ENCODE measurements at places on chromosomes 4 and X.

DNA sequence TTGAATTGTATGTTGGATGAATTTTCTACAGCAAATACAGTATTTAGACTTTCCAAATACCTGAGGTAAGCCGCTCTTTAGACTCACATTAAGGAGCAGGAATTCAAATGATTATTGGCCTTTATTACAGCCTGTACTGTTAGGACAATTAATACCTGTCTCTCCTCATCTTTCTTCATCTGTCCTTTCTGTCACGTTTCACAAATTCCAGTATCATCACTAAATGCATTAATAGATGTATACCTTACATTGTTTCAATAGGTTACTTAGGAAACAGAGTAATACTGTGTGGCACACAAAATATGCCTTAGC, 1.2 kb downstream of the FAM241A start:
- DNase-seq, result no peak
- peaks cover 2% of the 10 kb centered on the region for H3K36me3 ChIP-seq
- peak overlapping the region; percentile 9 for H3K27ac ChIP-seq
- H3K4me3 ChIP-seq, result peak overlapping the region; percentile 58
- peaks cover 21% of the 10 kb centered on the region for H3K4me1 ChIP-seq
- H3K27me3 ChIP-seq, result no peaks in the 10 kb centered on the region

GRCh38 chr4:36427696-36428095, 146.3 kb downstream of the DTHD1 start:
- no peaks in the 10 kb centered on the region for H3K4me1 ChIP-seq
- H3K27ac ChIP-seq, result no peak overlapping the region
- H3K36me3 ChIP-seq, result no peaks in the 10 kb centered on the region
- no peak for DNase-seq

DNA sequence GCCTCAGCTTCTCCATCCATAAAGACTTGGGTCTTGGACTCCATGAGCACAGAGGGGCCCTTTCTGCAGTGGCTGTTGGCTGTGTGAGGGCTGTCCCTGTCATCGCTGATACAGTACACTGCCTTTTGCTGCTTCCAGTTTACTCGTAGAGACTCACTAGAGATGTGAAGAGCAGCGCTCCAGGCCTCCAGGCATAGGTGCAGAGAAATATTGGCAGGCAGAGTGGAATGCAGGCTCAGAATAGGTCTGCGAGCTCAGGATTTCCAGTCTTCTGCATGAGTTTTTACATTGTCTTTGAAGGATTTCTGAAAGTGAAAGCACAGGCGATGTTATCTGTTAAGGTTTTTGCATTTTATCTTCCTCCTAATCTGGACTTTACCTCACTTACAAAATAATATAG, 97.4 kb downstream of the AASDH start:
- DNase-seq, result no peak
- no peak overlapping the region for H3K27ac ChIP-seq
- peaks cover 9% of the 10 kb centered on the region for H3K4me1 ChIP-seq
- no peak overlapping the region for H3K4me3 ChIP-seq

DNA sequence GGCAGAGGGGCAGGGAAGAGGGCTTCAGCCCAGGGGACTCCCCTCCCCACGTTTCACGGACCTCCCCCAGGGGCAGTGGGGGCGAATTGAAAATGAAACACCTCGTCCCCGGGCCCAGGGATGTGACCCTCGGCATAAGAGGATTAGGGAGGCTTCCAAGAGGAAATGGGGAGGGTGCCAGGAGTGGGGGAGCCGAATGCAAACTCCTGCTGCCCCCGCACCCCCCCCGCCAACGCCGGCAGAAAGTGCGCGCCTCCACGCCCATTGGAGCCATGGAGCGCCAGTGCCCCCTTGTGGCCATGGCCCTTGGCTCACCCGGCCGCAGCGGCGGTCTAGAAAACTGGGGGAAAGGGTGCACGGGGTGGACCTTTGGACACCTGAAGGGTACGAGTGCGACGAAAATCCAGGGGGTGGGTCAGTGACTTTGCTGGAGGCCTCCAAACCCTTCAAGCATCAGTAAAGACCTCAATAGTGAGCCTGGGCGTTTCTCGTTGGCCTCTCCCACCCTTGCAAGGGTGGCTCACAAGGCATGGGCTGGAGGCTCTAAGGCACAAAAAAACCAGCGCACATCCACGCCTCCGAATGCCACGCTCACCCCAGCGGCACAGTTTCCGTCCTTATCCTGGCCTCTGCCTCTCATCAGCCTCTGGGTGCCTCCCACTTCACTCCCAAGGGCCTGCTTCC, 120.8 kb upstream of the PJA1 start:
- H3K36me3 ChIP-seq, result no peaks in the 10 kb centered on the region
- no peaks in the 10 kb centered on the region for H3K27me3 ChIP-seq
- no peaks in the 10 kb centered on the region for H3K4me1 ChIP-seq

- no peaks in the 10 kb centered on the region for H3K27me3 ChIP-seq
- H3K27ac ChIP-seq, result no peak overlapping the region
- DNase-seq, result no peak
- no peaks in the 10 kb centered on the region for H3K4me1 ChIP-seq
- H3K36me3 ChIP-seq, result no peaks in the 10 kb centered on the region
- no peak overlapping the region for H3K4me3 ChIP-seq
Measured at GRCh38 chrX:152313529-152314302, 137.4 kb downstream of the GABRA3 start.
